K562 (cell line): ENCODE measurements at places on chromosomes 2 and 18. TPM values are rescaled to one million over a fixed set of nuclear protein-coding genes. Genes with fewer than 3 reads are reported as not detected.
A peak's percentile ranks its signal among the peaks of the same experiment; 100 is the strongest.

Gene SERPINB11
- total RNA-seq: not detected in 2 replicates

Gene SLC25A12
- total RNA-seq: 20.5 and 21.3 TPM in 2 replicates

GRCh38 chr18:51824746-51825145 lies 515.3 kb upstream of the DCC start:
- no peak overlapping the region for H3K27ac ChIP-seq
- DNase-seq: no peak
- no peak overlapping the region for H3K4me3 ChIP-seq
- H3K27me3 ChIP-seq: no peaks in the 10 kb centered on the region
- no peaks in the 10 kb centered on the region for H3K36me3 ChIP-seq

- DNase-seq: no peak
- no peaks in the 10 kb centered on the region for H3K36me3 ChIP-seq
- no peaks in the 10 kb centered on the region for H3K4me1 ChIP-seq
- no peak overlapping the region for H3K4me3 ChIP-seq
- no peak overlapping the region for H3K27ac ChIP-seq
These were observed 244.7 kb downstream of the CTNNA2 start for GRCh38 chr2:79757526-79757925.

Gene LRP2
- 0.13 TPM in 2 replicates for total RNA-seq

- H3K36me3 ChIP-seq: no peaks in the 10 kb centered on the region
- no peaks in the 10 kb centered on the region for H3K27me3 ChIP-seq
- no peak for DNase-seq
These were observed 470.2 kb downstream of the TXNL1 start for GRCh38 chr18:56168049-56168781.

- no peak overlapping the region for H3K27ac ChIP-seq
- no peak overlapping the region for H3K4me3 ChIP-seq
- H3K36me3 ChIP-seq: no peaks in the 10 kb centered on the region
- H3K27me3 ChIP-seq: no peaks in the 10 kb centered on the region
- peaks cover 29% of the 10 kb centered on the region for H3K4me1 ChIP-seq
- no peak for DNase-seq
These were observed 20.7 kb upstream of the NT5DC4 start for GRCh38 chr2:112699984-112700667.

- DNase-seq: no peak
These were observed 323.9 kb upstream of the NRP2 start for GRCh38 chr2:205358351-205358815.

Gene UCN
- 2.2 and 2.6 TPM in 2 replicates for total RNA-seq

GRCh38 chr18:79949697-79950487 lies 1.6 kb downstream of the SLC66A2 start:
- H3K4me3 ChIP-seq: peak overlapping the region; percentile 52; the same call in 1 of the 2 replicates
- H3K27me3 ChIP-seq: no peaks in the 10 kb centered on the region
- H3K36me3 ChIP-seq: no peaks in the 10 kb centered on the region
- H3K4me1 ChIP-seq: peaks cover 38% of the 10 kb centered on the region
- no peak for DNase-seq

Gene SPEG
- total RNA-seq: 6.0 and 8.7 TPM in 2 replicates

DNA sequence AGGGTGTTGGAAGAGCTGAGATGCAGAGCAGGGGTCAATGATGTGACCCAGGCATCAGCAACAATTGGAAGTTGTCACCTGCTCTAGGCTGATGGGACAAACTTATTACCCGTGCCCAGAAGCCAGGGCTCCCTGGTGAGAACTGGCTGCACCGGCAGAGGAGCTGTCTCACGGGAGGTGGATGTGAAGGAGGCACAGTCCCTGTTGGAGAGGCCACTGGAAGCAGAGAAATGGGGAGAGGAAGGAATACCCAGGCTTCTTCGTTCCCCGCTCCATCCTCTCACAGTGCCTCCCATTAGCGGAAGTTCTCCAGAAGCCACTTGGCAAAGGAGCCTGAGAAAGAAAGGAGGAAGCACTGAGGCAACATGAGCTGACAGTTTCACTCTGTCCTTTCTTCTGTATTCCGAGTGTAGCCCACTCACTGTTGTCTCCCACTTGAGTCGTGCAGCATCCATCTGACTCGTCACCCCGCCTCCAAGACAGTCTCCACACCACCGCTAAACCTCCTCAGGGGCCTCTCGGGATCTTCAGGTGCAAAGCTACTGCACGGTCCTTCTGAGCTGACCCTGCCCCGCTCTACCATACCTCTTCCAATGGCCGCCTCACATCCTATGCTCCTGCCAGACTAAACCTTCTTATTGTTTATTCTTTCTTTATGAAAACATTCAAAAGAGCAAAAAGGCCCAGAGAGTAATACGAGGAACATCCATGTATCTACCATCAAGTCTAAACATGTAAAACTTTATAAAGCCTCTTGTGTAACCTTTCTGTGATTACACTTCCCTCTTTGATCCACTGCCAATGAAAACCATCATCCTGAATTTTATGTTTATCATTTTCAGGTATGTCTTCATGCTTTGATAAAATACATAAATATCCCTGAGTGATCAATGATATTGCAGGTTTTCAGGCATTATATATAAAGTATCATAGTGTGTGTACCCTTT lies 19.1 kb upstream of the AFTPH start:
- no peaks in the 10 kb centered on the region for H3K36me3 ChIP-seq
- H3K4me1 ChIP-seq: no peaks in the 10 kb centered on the region
- no peak overlapping the region for H3K27ac ChIP-seq
- H3K4me3 ChIP-seq: no peak overlapping the region
- no peak for DNase-seq
- peaks cover 43% of the 10 kb centered on the region for H3K27me3 ChIP-seq

DNA sequence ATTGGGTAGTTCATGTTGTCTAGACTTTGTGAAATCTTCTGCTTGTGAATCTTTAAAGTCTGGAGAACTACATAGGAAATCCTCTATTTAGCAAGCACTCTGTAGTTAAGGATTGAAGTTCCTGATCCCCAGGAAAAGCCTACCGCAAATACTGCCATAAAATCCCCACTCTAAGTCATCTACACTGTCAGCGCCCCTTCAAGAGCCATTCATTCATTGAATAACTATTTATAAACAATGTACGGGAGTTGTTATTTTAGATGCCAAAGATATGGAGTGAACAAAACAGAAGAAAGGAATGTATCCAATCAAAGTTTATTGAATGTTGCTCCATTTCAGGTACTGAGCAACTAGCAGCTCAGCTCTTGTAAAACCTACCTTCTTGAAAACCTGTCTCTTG lies 36.5 kb upstream of the SLC39A10 start:
- H3K4me1 ChIP-seq: no peaks in the 10 kb centered on the region; the same call in 2 of the 3 replicates
- DNase-seq: no peak

GRCh38 chr18:3966642-3967358 lies 488.3 kb downstream of the DLGAP1 start:
- no peaks in the 10 kb centered on the region for H3K4me1 ChIP-seq
- H3K27me3 ChIP-seq: no peaks in the 10 kb centered on the region
- no peaks in the 10 kb centered on the region for H3K36me3 ChIP-seq

- H3K27me3 ChIP-seq: no peaks in the 10 kb centered on the region
- no peak for DNase-seq
- H3K4me3 ChIP-seq: no peak overlapping the region
These were observed 48.2 kb downstream of the MAPRE2 start for GRCh38 chr18:35089382-35089781.

DNA sequence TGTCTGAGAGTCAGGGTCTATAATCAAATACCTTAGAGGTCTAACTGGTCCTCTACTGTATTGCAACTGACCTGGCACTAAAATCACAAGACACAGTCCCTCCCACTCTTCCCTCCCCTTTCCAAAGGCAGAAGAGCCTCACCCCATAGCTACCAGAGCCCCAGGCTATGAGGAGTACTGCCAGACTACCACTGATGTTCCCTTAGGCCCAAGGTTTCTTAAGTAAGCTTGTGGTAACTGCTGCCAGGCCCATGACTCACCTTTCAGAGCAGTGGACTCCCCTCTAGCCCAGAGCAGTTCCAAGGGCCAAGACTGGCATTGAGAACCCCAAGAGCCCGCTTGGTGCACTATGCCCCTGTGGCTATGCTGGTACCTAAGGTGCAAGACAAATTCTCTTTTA lies 1193.4 kb downstream of the DSC3 start:
- H3K4me1 ChIP-seq: no peaks in the 10 kb centered on the region
- no peak for DNase-seq
- no peaks in the 10 kb centered on the region for H3K36me3 ChIP-seq
- no peaks in the 10 kb centered on the region for H3K27me3 ChIP-seq
- H3K4me3 ChIP-seq: no peak overlapping the region
- no peak overlapping the region for H3K27ac ChIP-seq

Gene ALPP
- not detected in 2 replicates for total RNA-seq

DNA sequence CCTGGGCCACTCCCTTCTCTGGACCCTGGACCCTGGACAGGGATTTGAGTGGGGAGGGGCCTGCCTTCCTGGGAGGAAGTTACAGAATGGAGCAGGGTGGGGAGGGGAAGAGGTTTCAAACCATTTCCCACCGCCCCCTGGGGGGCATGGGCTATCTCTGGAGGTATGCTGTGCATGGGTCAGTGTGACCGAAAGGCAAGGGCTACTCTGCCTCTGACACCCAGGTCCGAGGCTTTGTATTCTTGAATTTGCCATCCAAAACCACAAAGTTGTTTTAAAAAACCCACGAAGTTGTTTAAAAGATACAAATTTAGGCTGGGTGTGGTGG lies 46.9 kb downstream of the GORASP2 start:
- no peak for DNase-seq
- no peaks in the 10 kb centered on the region for H3K27me3 ChIP-seq
- H3K4me3 ChIP-seq: no peak overlapping the region
- peaks cover 20% of the 10 kb centered on the region for H3K4me1 ChIP-seq

Gene UPP2
- total RNA-seq: not detected in 2 replicates

DNA sequence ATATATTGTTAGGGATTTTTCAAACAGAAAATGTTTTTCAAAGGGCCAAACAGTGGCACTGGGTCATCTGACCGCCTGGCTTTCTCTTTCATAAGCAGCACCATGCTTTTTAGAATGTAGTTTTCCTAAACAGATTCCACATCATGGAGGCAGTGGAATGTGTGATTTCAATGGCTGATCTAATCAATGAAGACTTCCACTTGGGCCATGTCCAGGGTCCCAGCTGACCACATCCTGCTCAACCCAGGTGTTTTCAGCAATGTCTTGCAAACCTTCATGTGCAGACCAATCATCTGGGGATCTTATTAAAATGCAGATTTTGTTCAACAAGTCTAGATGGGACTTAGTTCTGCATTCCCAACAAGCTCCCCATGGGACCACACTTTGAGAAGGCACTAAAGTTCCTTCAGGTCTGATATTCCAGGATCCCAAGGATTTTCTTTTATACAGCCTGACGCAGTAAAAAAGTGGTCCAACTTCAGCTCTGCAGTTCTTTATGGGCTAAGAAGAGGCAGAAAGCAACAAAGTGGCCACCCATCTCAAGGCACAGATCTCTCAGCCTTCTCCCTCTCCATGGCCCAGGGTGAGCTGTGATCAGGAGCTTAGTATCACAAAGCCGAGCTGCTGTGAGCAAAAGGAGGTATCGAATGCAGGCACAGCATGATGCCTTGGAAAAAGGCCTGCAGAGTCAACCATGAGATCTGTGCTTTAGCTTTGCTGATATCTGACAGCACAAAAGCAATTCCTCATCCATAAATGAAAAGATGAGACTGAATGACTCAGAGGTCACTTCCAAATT lies 3.7 kb downstream of the ALKAL2 start:
- no peak overlapping the region for H3K4me3 ChIP-seq
- H3K4me1 ChIP-seq: no peaks in the 10 kb centered on the region

GRCh38 chr2:231926761-231927565 lies 767 bp upstream of the NPPC start:
- peaks cover 68% of the 10 kb centered on the region for H3K27me3 ChIP-seq
- H3K4me3 ChIP-seq: no peak overlapping the region
- H3K4me1 ChIP-seq: no peaks in the 10 kb centered on the region; the same call in 2 of the 3 replicates

- peaks cover 2% of the 10 kb centered on the region; the same call in 2 of the 3 replicates for H3K27me3 ChIP-seq
- H3K4me1 ChIP-seq: no peaks in the 10 kb centered on the region
- no peak overlapping the region for H3K4me3 ChIP-seq
- DNase-seq: no peak
- no peaks in the 10 kb centered on the region for H3K36me3 ChIP-seq
These were observed 164.8 kb downstream of the MYCN start for GRCh38 chr2:16104949-16105668.

Gene MATN3
- not detected in 2 replicates for total RNA-seq

GRCh38 chr2:68172521-68172920 lies 14.8 kb downstream of the PNO1 start:
- H3K27me3 ChIP-seq: no peaks in the 10 kb centered on the region
- no peak for DNase-seq
- no peaks in the 10 kb centered on the region for H3K4me1 ChIP-seq
- H3K4me3 ChIP-seq: no peak overlapping the region

DNA sequence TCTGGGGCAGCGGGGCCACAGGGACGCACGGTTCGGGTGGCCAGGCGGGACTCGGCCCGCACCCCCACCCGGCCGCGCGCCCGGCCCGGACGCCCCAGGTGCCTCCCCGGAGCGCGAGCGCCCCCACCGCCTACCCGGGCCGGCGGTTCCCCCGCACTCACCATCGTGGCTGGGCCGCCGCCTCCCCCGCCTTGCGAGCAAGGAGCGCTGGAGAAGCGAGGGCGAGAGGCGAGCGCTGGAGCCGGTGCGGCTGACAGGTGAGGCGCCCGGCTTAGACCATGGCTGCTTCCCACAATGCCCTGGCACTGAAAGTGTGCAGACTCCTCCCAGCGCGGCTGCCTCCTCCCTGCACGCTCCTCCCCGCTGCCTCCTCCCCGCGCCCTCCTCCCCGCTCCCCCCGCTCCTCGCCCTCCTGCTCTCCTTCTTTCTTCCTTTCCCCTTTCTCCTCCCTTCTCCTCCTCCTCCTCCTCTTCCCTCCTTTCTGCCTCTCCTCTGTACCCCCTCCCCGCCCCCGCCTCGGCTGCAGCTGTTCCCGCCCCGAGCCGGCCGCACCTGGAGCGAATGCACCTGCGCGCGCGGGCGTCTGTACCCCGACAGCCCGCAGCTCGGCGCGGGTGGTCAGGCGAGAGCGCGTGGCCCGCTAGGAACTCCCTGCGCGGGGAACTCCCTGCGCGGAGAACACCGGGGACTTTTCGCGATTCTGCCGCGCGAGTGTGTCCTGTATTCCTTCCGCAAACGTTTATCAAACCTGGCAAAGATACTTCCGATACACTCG lies at the start of gene AP1S3:
AP1S3 (minus strand) TSS at position 296 of the 775 bp plus-strand sequence; CDS start at position 164, 132 bp downstream.
- no peaks in the 10 kb centered on the region for H3K36me3 ChIP-seq
- no peaks in the 10 kb centered on the region for H3K4me1 ChIP-seq
- DNase-seq: peak; percentile 36
- no peaks in the 10 kb centered on the region for H3K27me3 ChIP-seq
- H3K4me3 ChIP-seq: peak within 1 kb of the TSS; percentile 47

- no peaks in the 10 kb centered on the region for H3K27me3 ChIP-seq
- H3K36me3 ChIP-seq: no peaks in the 10 kb centered on the region
- H3K27ac ChIP-seq: no peak overlapping the region
- no peak for DNase-seq
- H3K4me3 ChIP-seq: no peak overlapping the region
- no peaks in the 10 kb centered on the region for H3K4me1 ChIP-seq
These were observed 40.6 kb upstream of the TLK1 start for GRCh38 chr2:171201271-171201670.

DNA sequence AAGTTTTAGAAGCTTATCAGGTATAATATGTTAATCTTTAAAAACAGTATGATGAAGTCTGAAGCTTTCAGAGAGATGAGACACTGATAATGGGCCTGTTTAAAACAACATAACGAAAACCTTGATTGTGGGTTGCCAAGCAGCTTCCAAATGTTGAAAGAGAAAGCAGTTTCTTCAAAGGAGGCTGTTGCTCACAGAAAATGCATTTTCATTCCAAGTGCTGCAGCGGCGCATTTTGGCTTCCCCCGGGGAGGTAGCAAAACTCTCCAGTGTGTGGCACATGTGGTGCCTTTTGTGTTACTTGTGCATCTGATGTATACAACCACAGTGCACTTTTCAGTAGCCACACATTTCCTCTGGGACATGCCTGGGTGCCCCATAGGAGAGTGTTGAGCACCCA lies 66.1 kb downstream of the TMEFF2 start:
- no peaks in the 10 kb centered on the region for H3K4me1 ChIP-seq
- H3K4me3 ChIP-seq: no peak overlapping the region
- no peaks in the 10 kb centered on the region for H3K27me3 ChIP-seq
- no peak for DNase-seq
- no peaks in the 10 kb centered on the region for H3K36me3 ChIP-seq
- H3K27ac ChIP-seq: no peak overlapping the region

Gene EPB41L3
- 0.44 TPM in 1 of 2 replicates, not detected in the other for total RNA-seq
